ENCODE measurements at places on chromosomes 5 and 9. TPM values are rescaled to one million over a fixed set of nuclear protein-coding genes. Genes with fewer than 3 reads are reported as not detected.

The RAPGEF1 gene
- 21.7 TPM for total RNA-seq

The MACIR gene
- total RNA-seq = 5.5 TPM

The AQP7 gene
- total RNA-seq = 0.58 TPM

The FOXD1 gene
- 0.04 TPM for total RNA-seq

The SAXO1 gene
- not detected for total RNA-seq

The IL9 gene
- total RNA-seq = not detected

The COL27A1 gene
- total RNA-seq = 71.3 TPM

The PCDHB6 gene
- not detected for total RNA-seq

DNA sequence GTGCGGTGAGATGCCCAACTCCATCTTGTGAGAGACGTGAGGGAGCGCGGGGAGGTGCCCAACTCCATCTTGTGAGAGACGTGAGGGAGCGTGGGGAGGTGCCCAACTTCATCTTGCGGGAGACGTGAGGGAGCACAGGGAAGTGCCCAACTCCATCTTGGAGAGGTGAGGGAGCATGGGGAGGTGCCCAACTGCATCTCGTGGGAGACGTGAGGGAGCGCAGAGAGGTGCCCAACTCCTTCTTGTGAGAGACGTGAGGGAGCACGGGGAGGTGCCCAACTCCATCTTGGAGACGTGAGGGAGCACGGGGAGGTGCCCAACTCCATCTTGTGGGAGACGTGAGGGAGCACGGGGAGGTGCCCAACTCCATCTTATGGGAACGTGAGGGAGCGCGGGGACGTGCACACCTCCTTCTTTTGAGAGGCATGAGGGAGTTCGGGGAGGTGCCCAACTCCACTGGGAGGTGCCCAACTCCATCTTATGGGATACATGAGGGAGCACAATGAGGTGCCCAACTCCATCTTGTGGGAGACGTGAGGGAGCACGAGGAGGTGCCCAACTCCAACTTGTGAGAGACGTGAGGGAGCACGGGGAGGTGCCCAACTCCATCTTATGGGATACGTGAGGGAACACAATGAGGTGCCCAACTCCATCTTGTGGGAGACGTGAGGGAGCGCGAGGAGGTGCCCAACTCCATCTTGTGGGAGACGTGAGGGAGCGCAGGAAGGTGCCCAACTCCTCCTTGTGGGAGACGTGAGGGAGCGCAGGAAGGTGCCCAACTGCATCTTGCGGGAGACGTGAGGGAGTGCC lies 235.4 kb downstream of the CACNA1B start:
- no peak overlapping the region for H3K4me3 ChIP-seq
- peaks cover 43% of the 10 kb centered on the region for H3K27me3 ChIP-seq

DNA sequence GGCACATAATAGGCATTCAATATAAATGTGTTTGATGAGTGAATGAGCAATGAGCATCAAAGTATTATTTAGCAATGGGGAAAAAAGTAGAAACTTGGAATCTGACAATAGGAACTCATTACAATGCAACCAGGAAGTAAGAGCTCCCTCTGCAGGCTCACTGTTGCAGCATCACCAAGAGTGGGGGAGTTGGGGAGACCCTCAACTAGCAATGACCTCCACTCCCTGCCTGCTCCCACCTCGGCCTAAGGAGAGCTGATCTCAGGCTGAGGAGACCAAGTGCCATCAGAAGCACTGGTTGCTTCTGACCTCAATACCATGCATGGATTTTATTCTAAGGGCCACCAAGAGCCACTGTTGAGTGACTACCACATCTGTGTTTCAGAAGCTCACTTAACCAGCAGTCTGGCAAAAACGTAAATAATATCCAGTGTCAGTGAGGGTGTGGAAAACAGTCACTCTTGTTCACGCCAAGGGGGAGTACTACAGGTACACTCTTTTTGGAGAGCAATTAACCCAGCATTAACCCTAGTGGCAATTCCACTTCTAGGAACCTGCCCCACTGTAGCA lies 8.0 kb downstream of the VDAC1 start:
- no peak for DNase-seq
- no peak overlapping the region for H3K4me3 ChIP-seq
- H3K36me3 ChIP-seq = peaks cover 14% of the 10 kb centered on the region
- H3K27ac ChIP-seq = peak overlapping the region; percentile 16
- peaks cover 93% of the 10 kb centered on the region for H3K4me1 ChIP-seq

DNA sequence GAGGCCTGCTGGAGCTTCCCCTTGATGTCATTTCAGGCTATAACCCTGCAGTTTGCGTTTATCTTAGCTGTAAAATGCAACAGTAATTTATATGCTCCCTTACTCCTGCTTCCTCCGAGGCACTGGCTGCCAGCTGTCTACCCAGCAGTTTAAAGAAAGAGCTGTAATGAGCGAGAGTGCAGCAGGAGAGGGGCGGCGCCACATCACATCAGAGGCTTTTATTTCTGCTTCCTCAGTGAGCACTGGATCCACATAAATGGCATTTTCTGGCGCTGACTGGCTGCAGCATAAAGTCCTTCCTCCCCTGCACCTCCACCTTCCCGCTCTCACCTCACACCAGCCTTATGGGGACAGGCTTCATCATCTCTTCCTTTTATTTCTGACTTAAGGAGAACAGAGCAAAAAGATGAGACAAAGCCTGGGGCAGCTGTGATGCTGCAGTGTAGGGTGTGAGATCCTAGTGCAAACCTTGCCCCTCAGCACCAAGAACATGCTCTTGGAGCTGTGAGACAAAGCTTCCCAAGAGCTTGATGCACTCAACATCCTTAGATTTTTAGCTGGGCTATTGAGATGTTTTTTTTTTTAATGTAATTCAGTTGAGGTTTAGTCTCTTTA lies 829.6 kb upstream of the ZNF608 start:
- no peak for DNase-seq
- H3K27me3 ChIP-seq = no peaks in the 10 kb centered on the region
- no peak overlapping the region for H3K27ac ChIP-seq
- no peak overlapping the region for H3K4me3 ChIP-seq
- no peaks in the 10 kb centered on the region for H3K4me1 ChIP-seq

DNA sequence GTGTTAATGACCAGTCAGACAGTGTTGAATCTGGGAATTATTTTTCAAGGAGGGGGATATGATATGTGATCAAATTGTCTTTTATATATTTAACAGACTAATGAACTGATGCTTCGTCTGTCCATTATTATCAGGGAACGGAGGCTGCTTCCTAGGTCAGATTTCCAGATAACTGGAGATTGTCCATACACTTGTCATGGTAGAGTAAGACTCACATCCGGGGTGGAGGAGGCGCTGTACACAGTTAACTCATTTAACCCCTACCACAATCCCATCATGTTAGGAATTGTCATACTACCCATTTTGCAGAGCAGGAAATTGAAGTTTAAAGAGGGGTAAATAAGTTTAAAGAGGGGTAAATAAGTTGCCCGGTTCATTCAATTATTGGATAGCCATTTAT lies 55.9 kb downstream of the ARHGAP26 start:
- no peaks in the 10 kb centered on the region for H3K36me3 ChIP-seq
- DNase-seq = no peak
- no peak overlapping the region for H3K27ac ChIP-seq

GRCh38 chr9:95157481-95158151 lies 159.9 kb downstream of the FANCC start:
- peak; percentile 57 for DNase-seq
- H3K4me1 ChIP-seq = peaks cover 9% of the 10 kb centered on the region
- no peaks in the 10 kb centered on the region for H3K27me3 ChIP-seq

GRCh38 chr9:119221276-119221675 lies 148.0 kb downstream of the BRINP1 start:
- no peaks in the 10 kb centered on the region for H3K36me3 ChIP-seq
- no peaks in the 10 kb centered on the region for H3K4me1 ChIP-seq
- no peak overlapping the region for H3K27ac ChIP-seq
- DNase-seq = no peak
- no peaks in the 10 kb centered on the region for H3K27me3 ChIP-seq

DNA sequence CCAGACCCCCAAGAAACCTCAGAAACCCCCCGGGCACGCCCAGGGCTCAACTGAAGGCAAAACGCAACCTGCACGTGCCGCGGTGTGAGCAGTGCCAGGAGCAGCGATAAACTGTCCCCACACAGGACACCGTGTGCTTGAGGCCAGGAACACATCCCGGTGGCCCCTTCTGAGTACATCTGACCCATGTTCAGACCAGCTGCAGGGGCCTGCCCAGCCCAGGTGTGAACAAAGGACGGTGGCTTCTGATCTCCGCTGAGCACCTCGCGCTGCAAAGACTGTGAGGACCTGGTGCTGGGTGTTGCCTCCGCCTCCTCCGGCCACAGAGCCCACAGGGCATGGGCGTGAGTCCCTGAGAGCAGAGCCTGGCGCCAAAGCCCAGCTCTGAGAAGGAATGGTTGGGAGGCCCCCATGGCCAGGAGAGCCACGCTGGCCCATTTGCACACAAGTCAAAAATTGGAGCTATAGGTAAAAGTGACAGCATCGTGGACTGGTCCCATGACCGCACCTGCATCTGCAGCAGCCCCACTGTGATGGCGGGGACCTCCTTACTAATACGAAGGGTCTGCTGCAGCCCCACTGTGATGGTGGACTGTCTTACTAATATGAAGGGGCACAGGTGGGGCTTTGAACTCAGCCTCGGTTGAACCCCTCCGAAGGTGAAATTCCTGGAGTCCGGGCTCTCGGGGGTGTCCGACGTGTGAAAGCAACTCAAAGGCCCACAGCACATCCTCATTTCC lies 31.5 kb downstream of the NDUFS6 start:
- no peaks in the 10 kb centered on the region for H3K27me3 ChIP-seq
- peaks cover 14% of the 10 kb centered on the region for H3K4me1 ChIP-seq
- H3K4me3 ChIP-seq = no peak overlapping the region
- no peak overlapping the region for H3K27ac ChIP-seq
- DNase-seq = no peak

GRCh38 chr5:143812085-143812705 lies at the start of gene HMHB1:
HMHB1 (plus strand) TSS chr5:143812161.
- no peaks in the 10 kb centered on the region for H3K36me3 ChIP-seq
- no peaks in the 10 kb centered on the region for H3K4me1 ChIP-seq
- no peak for DNase-seq
- no peak within 1 kb of the TSS for H3K27ac ChIP-seq
- H3K4me3 ChIP-seq = no peak within 1 kb of the TSS

- H3K4me1 ChIP-seq = peaks cover 71% of the 10 kb centered on the region
- peak overlapping the region; percentile 78 for H3K27ac ChIP-seq
- peak; percentile 21 for DNase-seq
- H3K36me3 ChIP-seq = no peaks in the 10 kb centered on the region
Measured at GRCh38 chr5:15008921-15009320, 137.3 kb upstream of the ANKH start.

DNA sequence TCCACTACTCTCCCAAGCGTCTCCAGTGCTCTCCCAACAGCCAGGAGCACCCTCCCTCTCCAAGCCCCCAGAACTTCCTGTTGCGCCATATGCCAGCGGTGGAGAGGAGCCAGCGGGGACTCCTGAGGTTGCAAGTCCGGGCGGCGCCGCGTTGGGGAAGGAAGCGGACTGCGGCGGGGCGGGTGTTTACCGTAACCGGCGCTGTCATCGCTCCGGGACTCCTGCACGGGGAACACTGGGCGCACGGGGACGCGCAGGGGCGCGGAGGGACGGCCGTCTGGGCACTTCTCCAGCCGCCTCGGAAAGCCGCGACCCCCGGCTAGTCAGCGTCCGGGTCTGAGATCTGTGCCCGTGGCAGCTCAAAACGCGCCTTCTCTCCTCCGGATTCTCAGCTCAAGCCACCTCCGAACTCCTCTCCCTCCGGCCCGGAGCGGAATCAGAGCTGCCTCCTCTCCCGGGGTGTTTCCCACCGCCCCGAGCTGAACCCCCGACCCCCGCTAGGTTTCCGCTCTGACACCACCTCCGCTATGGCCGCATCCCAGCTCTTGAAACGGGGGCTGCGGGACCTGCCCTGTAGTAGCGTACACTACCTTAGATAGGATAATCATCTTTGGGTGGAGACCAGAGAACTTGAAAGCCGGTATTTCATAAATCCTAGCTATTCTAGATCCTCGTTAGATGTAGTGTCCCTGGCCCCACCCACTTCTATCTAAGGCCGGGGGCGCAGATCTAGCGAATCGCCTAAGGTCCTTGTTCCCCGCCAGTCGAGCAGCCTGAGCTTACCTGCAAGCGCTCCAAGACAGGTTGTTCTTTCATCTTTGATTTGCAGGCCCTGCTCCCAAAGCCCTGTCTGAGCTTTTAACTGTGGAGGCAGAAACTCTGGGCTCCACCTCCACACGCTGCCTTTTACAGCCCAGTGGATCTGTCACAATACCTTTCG lies at the start of gene TRPM6:
Gene TRPM6 (minus strand): TSS at position 881 of the 940 bp plus-strand sequence. CDS start 65 bp downstream, at position 816.
- peak within 1 kb of the TSS; percentile 49 for H3K4me3 ChIP-seq
- H3K36me3 ChIP-seq = no peaks in the 10 kb centered on the region
- peaks cover 15% of the 10 kb centered on the region for H3K4me1 ChIP-seq

DNA sequence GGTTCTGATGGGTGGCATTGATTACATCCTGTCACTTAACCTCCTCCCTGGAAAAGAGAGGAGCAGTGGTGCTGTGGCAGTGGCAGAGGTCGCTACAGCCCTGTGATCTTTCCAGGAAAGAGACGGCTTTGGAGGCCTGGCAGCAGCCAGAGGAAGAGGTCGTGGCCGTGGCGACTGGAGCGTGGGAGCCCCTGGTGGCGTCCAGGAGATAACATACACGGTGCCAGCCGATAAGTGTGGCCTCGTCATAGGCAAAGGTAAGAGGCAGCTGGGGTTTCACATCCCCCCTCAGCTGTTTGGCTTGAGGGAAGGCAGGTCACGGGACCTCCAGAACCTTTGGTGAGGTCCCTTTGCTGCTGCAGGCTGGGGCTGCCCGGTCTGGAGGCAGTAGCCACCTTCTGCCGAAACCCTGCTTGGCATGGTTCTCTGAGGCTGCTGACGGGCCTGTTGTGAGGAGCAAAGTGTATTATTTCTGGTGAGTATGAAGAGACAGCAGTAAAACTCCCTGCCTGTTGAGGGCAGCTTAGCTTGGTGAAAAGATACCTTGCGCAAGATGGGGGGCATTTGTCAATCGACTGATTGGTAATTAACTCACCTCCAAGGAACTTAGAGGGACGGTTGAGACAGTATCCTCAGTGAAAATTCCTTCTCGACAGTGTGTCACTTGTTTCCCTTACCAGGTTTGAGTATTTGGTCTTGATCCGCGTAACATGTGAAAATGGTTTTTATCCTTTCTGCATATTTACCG lies 38.0 kb upstream of the PRDM12 start:
- DNase-seq = no peak
- H3K4me3 ChIP-seq = no peak overlapping the region

All from HepG2 (cell line).